Karpas-422 (cell line): ENCODE measurements at places on chromosomes 4 and X.

DNA sequence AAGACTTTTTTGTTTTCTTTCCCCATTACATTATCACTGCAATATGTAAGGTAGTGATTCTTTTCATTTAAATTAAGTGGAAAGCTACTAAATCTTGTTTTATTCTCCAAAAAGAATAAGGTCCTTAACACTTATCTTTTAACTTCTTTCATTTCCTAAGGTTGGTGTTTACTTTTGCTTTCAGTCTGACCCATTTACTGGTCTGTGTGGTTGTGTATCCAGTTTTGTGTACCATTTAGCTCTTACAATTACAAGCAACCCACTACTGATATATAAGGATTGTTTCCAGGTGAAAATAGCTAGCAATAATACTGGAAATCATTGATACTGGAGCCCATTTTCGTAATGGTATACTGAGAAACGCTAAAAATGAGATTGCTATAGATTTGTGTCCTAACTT, 123.1 kb upstream of the CXorf66 start:
- DNase-seq, result no peak

DNA sequence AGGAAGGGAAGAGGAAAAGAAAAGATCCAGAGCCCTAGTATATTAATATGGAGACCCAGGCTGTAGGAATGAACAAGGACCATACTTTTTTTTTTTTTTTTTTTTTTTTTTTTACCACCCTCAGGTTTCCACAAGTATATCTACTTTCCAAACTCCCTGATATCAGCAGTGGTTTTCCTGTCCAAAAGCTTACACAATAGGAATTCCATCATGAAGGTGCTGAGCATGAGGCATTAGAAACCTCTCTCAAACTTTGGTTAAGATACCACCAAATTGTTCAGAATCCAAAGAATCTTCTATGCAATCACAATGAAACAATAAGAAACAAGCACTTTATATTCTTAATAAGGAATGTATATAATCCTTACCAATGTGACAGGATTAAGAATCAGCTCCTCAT, 26.5 kb downstream of the RPS6KA3 start:
- DNase-seq, result no peak

- no peak for DNase-seq
Measured at GRCh38 chr4:187849556-187850225, 145.9 kb upstream of the ZFP42 start.

GRCh38 chrX:13201605-13202219, 118.1 kb downstream of the ATXN3L start:
- DNase-seq, result no peak

DNA sequence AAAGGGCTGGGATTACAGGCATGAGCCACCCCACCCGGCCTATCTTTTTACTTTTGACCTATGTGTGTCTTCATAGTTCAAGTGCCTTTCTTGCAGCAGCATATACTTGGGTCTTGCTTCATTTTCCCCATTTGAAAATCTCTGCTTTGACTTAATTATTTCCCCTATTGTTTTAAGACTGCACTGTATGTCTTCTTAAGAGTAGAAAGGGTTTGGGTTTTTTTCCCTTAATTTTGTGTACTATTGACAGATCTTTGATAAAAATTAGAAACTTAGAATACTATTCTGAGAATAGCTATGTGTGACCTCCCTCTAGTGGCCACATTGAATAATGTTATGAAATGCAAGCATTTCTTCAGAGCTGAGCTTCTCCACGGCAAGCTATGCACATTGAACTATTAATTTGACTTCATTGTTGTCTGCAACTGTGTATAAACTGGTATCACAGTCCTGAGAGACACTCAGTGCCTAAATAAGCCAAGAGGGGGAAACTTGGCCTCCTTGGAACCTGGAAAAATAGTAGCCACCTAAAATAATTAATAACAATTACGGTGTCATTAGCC, 8.7 kb upstream of the SLC25A4 start:
- peak; percentile 69 for DNase-seq
